ENCODE measurements at places on chromosomes 3 and 15.

- DNase-seq: no peak
Measured at GRCh38 chr3:13119471-13120220, 46.4 kb upstream of the IQSEC1 start.

- no peak for DNase-seq
Measured at GRCh38 chr3:137035631-137036030, 77.8 kb downstream of the IL20RB start.

- DNase-seq: no peak
Measured at GRCh38 chr3:148372206-148372875, 325.4 kb upstream of the AGTR1 start.

- DNase-seq: no peak
Measured at GRCh38 chr15:62559381-62559733, 394.3 kb upstream of the C2CD4B start.

DNA sequence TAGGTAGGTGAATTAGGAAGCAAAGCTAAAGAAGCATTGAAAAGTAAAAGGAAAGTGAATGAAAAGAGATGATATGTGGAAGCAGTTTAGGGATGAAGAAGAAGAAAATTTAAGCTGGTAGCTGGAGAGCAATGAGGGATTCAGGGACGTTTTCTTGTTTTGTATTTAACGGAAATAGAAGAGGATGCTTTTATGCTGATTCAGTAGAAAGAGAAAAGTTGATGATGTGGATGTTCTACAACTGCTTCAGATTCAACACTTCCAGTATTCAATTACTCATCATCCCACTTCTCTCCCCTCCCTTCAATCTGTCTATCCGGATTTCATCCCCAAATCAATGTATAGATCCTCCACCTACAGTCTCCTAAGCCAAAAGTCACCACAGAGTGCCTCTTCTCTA is 448.2 kb upstream of the CCDC54 start:
- DNase-seq: no peak

GRCh38 chr3:98770261-98771039 is 7.3 kb downstream of the ST3GAL6 start:
- DNase-seq: no peak

GRCh38 chr3:190863119-190863465 is 598 bp upstream of the GMNC start:
- no peak for DNase-seq

- DNase-seq: no peak
Measured at GRCh38 chr3:131728898-131729642, 226.3 kb upstream of the MRPL3 start.

GRCh38 chr3:172167892-172168648 is 128.7 kb downstream of the FNDC3B start:
- no peak for DNase-seq

GRCh38 chr3:133276594-133276993 is 123.3 kb upstream of the BFSP2 start:
- no peak for DNase-seq

DNA sequence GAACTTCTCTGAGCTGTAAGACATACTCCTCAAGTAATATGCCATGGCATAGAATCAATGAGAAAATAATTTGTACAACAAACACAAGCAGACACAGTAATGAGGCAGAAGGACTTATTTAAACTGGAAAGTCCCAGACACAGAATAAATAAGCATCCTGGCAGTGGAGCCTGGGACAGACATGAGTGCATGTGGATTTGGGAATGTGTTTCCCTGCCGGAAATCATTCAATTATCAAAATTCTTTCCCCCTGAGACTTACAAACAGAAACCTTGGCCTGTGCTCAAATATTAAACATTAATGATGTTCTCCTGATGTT is 520.1 kb downstream of the ROBO1 start:
- no peak for DNase-seq

DNA sequence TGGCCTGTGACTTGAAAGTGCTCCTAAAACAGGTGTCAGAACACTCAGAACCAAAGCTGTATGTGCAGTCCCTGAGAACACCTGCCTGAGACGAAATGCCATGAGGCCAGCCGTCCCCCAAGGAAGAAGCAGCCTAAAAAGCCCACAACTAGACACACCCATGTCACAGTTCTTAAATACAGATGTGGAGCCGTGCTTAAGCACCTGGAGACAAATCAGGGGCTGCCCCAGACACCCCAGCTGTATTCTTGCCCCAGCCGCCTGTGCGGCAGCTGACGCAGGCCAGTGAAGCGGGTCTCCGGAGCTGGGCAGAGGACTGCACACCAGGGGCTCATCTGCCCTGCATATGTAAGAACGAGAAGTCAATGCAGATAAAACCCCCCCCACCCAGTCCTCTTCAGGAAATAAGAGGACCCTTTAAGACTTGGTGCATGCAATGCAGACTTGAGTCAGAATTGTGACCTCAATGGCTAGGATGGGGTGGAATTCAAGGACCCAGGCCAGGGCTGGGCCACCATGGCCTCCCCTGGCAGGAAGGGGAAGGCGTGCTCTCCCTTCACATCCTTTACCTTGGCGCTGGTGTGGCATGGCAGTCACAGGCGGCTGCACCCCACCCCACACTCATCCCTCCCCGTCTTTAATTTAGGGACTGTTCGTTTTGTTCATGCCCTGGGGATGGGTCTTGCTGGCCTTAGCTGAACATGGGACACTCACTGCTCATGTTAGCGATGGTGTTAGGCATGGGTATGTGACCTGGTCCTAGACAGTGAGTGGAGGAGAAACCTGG is 27.7 kb upstream of the PLXNA1 start:
- DNase-seq: no peak

DNA sequence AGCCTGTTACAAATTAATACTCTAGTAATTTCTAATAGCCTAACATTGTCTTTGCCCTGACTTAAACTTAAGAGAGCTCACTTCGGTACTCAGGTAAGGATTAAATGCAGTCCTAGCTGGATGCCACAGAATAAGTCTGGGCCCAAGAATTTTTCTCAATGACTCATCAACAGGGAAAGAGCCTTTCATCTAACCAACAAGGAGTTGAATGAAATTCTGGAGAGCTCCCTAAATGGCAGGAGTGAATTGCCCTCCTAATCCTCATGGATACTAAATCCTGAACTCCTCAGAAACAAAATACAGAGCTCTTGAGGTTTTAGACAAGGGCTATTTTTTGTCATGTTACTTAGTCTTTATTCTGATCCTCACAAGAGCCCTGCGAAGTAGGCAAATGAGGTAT is 159.5 kb downstream of the PLCH1 start:
- peak; percentile 7 for DNase-seq

DNA sequence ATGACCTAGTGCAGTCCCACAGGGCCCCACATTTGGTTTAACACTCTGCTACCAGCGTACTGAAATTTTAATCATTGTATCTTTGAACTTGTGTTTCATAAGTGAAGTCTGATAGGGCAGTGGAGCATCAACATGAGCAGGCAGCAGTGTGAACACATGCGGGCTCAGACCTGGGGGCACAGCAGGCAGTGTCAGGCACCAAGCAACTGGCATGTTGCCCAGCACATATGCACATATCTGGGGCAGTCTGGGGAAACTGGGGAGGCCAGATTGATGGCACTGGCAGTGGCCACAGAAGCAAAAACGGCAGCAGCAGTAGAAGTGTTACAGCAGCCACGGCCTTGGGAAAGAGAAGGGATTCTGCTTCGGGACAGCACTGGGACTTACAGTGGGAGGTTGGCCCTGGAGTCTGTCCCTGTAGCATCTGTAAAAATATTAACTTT is 353.9 kb upstream of the KCNMB2 start:
- DNase-seq: no peak

DNA sequence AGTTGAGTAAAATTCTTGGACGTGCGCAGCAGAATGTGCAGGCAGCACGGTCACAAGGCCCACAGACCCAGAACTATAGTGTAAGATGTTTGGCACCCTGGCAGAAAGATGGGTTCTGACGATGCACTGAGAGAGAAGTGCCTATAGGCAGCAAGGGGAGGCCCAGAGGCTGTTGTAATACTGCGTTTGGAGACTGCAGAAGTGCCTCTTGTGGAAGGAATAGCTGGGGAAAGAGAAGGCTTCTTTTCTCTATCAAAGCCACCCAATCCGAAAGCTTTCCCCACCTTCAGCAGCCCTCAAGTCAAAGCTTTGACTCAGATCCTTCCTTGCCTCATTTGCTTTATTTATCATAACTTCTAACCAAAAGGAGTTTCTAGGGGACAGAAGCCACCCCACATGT is 5.2 kb upstream of the SIN3A start:
- DNase-seq: no peak

- DNase-seq: no peak
Measured at GRCh38 chr15:94052711-94053110, 178.7 kb upstream of the MCTP2 start.

DNA sequence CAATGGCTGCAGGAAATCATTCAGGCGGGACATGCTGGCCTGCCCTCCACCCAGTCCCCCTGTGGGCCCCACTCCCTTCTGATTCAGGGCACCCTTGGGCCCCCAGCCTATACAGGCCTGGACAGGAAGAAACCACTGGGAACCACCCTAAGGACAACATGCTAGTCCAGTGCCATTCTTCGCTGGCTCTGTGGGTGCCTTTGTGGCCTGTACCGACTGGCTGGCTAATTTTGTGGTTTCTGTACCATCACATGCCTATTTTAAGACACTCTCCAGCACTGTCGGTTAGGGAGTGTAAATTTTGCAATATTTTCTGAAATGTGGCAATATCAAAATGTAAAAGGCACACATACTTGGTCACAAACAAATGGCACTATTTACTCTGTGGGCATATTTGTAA is 61.4 kb upstream of the POLG start:
- no peak for DNase-seq

DNA sequence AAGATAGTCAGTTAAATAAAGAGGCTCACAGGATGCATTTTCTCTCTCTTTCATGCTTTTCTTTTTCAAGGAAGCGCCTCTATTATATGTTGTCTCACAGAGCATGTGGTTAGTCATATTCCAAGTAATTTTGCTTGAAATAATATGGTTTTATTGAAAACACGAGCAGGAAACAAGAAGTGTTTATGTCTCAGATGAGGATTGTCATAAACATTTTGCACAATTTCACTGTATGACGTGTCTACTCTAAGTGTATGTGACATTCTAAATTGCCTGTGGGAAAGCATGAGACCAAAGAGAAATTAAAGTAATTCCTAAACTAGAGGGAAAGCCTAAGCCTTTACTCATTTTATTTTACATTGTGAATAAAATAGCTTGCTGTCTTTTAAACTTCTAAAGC is 818.6 kb downstream of the EPHA3 start:
- DNase-seq: no peak

- no peak for DNase-seq
Measured at GRCh38 chr3:51384055-51384725, 901 bp upstream of the MANF start.

DNA sequence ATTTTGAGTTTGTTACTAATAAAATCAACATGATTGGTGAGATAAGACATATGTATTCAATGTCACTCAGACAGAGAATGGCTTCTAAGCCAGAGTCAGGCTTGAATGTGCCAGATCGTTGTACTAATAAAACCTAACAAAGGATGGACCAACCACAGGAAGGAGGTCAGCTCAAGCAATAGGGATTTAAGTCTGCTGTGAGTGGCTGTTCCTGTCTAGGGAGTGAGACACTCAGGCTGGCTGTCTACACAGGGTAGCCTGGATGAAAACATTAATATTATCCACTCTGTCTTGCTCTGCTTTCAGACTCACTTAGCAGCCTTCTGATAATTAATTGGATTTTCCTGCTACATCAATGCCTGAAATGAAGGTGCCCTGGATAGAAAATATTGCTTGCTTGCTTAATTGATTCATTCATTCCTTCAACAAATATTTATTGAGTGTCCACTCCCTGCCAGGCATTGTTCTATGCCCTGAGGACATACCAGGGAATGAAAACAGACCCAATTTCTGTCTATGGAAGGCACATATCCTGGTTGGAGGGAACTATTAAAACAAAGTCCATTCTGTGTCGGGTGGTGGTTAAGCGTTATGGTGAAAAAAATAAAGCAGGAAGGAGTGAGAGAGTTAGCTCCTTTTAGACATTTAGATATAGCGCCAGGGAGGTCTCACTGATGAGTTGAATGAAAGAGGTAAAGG is 239.4 kb downstream of the CHST2 start:
- DNase-seq: no peak

DNA sequence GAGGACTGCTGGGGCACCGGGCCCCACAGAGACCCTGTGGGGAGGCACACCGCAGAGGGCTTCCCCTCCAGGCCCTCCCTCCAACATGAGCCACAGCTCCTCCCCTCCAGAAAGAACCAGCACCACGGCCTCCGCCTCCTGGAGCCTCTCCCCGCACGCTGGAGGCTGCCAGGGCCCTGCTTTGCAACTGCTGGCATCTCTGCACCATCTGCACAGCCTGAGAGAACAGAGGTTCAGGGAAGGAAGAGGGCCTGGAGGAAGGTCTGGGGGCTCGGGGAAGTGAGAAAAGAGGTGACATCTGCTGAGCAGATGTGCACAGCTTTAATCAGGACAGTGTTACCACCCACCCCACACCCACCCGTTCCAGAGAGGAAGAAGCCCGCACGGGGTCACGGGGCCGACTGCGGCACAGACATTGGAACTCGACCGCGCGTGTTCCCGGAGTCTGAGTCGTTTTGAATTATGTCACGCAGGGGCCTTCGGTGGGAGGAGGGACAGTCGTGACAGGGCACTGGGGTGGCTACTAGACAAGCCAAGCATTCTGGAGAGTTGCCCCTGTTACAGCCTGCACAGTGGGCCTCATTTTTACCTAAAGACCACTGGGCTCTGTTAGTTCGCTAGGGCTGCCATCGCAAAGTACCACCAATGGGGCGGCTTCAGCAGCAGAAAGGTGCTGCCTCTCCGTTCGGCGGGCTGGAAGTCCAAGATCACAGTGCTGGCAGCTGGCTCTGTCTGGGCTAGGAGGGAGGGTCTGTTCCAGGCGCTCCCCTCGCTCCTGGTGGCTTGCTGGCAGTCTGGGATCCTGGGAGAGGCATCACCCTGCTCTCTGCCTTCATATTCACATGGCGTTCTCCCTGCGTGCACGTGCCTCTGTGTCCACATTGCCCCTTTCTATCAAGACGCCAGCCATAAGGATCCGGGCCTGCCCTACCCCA is 194.8 kb downstream of the XXYLT1 start:
- no peak for DNase-seq

GRCh38 chr3:10745392-10745791 is 70.6 kb upstream of the SLC6A11 start:
- DNase-seq: no peak

DNA sequence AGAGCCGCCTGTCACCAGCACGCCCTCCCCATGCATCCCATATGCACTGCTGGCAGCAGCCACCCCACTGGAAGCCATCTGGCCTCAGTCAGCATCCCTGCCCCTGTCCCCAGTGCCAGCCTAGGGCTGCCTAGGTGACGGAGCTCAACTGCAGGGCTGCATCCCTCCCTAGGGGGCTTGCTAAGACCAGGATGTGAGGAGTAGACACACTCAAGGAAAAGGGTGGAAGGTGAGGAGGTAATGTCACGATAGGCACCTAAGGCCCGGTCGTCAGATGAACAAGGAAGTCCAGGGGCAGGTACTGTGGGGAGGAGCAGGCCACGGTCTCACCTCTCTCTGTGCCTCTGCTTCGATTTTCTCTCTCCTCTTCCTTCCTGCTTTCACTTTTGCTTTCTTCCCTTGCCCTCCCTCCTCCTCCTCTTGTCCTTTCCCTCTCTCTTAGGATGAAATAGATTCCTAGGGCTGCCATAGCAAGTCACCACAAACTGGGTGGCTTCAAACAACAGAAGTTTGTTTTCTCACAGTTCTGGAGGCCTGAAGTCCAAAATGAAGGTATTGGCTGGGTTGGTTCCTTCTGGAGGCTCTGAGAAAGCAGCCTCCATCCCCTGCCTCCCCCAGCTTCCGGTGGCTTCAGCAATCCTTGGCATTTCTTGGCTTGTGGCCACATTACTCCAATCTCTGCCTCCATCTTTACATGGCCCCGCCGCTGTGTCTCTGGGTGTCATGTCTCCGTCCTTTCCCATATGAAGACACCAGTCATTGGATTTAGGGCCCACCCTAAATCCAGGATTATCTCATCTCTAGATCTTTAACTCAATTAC is 298.3 kb downstream of the SHQ1 start:
- DNase-seq: no peak

GRCh38 chr3:141407047-141407446 is 38.7 kb downstream of the ZBTB38 start:
- DNase-seq: peak; percentile 91
